ENCODE measurements at places on chromosomes 13 and 19.

GRCh38 chr19:5078182-5078581 is 109.3 kb downstream of the KDM4B start:
- no peak for DNase-seq

GRCh38 chr13:79604752-79605151 is 123.8 kb downstream of the NDFIP2 start:
- DNase-seq: no peak

DNA sequence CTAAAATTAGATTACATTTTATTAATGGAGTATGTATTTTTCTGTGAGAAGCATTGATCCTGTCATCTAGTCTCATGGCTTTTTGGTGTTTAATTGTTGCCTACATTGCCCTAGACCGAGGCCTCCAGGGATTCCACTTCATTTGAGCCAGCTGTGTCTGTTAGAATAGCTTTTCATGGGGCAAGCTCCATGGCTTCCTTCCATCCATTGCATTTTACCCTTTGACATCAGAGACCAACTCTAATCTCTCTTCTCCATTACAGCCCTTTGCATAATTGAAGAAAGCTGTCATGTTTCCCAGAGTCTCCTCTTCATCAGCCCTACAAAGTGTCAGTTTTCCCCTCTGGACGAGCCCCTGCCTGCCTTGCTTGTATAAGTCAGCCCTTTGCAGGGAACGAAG is 70.6 kb downstream of the MTUS2 start:
- DNase-seq: no peak

DNA sequence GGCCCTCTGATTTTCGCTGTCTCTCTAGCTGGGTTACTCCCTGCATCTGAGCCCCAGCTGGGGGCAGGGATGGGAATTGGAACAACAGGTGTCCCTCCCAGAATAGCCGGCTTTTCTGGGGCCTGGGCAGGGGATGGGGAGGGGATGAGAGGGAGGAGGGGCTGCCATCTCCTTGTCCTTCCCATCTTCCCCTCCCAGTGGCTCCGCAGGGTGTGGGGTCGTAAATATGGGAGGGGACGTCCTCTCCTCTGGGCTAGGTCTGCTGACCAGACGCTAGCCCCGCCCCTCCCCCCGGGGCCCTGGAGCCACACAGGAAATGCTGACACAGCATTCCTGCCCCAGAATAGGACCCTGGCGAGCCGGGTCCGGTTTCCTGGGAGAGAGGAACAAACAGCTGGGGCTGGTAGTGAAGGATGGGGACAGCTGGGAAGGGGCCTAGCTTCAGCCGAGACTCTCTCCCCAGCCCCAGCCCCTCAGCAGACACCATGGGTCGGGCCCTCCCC is 1.1 kb downstream of the RYR1 start:
- DNase-seq: no peak

DNA sequence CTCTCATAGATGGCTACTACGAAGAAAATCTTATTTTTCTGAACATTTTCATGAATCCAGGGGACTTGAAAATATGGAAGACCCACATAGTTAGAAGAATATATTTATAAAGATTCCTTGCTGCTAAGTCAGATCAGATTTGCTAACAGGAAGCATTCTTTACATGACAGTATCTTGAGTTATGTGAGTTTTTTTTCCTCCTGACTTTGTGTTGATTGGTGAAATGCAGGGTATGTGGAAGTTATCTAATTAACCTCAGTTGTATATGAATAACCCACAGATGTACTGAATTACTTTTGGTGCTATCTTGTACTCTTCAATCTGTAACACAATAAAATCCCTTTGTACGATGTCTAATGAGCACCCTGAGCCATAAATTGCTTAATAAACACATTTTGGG is 53.8 kb downstream of the ESD start:
- DNase-seq: no peak

- no peak for DNase-seq
Observed at GRCh38 chr13:113413898-113414282, 39.4 kb downstream of the ADPRHL1 start.

DNA sequence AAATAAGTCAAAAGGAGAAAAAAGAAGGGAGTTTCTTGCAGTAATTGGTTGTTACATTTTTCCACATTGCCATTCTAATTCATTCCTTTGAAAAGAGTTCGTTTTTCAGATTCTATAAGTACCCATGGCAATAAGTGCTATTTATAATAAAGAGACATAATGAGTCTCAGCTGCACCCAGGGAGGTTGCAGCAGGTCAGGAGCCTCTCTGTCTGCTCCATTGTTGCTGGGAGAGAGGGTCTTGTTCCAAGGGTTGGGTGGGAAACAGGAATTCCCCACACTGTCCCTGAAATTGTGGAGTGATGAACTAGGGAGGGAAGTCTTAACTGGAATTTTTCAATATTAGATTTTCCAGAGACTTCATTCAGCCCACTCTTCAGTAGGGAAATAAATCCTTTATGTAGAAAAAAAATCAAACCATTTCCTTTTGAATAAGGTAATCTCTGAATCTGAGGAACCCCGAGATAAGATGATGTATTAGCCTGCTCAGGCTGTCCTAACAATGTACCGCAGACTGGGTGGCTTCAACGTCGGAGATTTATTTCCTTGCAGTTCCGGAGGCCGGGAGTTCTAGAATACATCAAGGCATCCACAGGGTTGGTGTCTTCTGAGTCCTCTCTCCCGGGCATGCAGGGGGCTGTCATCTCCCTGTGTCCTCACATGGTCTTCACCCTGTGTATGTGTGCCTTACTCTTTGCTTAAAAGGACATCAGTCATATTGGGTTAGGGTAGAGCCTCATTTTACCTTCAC is 342.7 kb upstream of the TMTC4 start:
- no peak for DNase-seq

- no peak for DNase-seq
Observed at GRCh38 chr13:54394085-54394700, 1365.6 kb downstream of the OLFM4 start.

Data from activated T-cell treated with anti-CD3 and anti-CD28 coated beads for 1 hour (primary cell).